Fibroblast of lung (primary cell): ENCODE measurements at places on chromosomes 7 and 10. TPM values are rescaled to one million over a fixed set of nuclear protein-coding genes. Genes with fewer than 3 reads are reported as not detected.

DNA sequence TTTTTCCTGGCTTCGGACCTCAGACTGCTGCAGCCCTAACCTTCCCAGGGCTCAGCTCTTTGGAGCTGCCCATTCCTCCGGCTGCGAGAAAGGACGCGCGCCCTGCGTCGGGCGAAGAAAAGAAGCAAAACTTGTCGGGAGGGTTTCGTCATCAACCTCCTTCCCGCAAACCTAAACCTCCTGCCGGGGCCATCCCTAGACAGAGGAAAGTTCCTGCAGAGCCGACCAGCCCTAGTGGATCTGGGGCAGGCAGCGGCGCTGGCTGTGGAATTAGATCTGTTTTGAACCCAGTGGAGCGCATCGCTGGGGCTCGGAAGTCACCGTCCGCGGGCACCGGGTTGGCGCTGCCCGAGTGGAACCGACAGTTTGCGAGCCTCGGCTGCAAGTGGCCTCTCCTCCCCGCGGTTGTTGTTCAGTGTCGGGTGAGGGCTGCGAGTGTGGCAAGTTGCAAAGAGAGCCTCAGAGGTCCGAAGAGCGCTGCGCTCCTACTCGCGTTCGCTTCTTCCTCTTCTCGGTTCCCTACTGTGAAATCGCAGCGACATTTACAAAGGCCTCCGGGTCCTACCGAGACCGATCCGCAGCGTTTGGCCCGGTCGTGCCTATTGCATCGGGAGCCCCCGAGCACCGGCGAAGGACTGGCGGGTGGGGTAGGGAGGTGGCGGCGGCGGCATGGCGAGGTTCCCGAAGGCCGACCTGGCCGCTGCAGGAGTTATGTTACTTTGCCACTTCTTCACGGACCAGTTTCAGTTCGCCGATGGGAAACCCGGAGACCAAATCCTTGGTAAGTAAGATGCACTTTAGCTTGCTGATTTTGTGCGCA lies at the start of gene PLXDC2:
TSS of gene PLXDC2 (plus strand) at position 22 of the 820 bp plus-strand sequence.
- H3K4me1 ChIP-seq, result no peaks in the 10 kb centered on the region
- peak; percentile 36 for DNase-seq
- peak within 1 kb of the TSS; percentile 78 for H3K4me3 ChIP-seq
- peak within 1 kb of the TSS; percentile 32 for H3K27ac ChIP-seq

- no peak overlapping the region for H3K27ac ChIP-seq
- DNase-seq, result no peak
- H3K36me3 ChIP-seq, result no peaks in the 10 kb centered on the region
- no peak overlapping the region for H3K4me3 ChIP-seq
Measured at GRCh38 chr7:132475669-132476116, 100.6 kb downstream of the PLXNA4 start.

GRCh38 chr10:127236266-127236665 lies 39.9 kb upstream of the INSYN2A start:
- no peak overlapping the region for H3K4me3 ChIP-seq
- no peak overlapping the region for H3K27ac ChIP-seq
- DNase-seq, result no peak
- H3K4me1 ChIP-seq, result no peaks in the 10 kb centered on the region
- no peaks in the 10 kb centered on the region for H3K27me3 ChIP-seq
- no peaks in the 10 kb centered on the region for H3K36me3 ChIP-seq

- no peak overlapping the region for H3K4me3 ChIP-seq
- no peaks in the 10 kb centered on the region for H3K4me1 ChIP-seq
- no peak for DNase-seq
- no peak overlapping the region for H3K27ac ChIP-seq
- H3K27me3 ChIP-seq, result no peaks in the 10 kb centered on the region
Measured at GRCh38 chr7:4894482-4894881, 11.0 kb upstream of the RADIL start.

GRCh38 chr10:123136221-123136805 lies 543 bp downstream of the HMX3 start:
- peaks cover 5% of the 10 kb centered on the region for H3K4me1 ChIP-seq
- H3K27ac ChIP-seq, result no peak overlapping the region
- no peaks in the 10 kb centered on the region for H3K36me3 ChIP-seq
- DNase-seq, result no peak
- H3K27me3 ChIP-seq, result peaks cover 90% of the 10 kb centered on the region
- no peak overlapping the region for H3K4me3 ChIP-seq

DNA sequence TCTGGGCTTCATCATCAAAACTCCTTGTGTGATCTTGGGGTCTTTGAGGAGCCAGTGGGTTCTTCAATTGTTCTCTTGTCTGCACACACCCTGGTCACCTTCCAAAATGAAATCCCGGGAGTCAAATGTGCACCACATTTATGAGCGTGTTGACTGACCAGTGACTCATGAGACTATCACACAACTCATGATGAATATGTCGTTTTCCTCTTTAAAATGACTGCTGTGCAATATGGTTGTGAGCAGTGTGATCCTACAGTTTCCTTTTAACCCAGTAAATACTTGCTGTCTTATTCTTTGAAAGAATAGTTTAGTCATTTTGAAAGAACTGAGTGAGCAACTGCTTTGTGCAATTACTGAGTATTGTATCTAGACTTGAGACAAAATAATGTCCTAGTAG lies 149.2 kb downstream of the DYNC1I1 start:
- no peak overlapping the region for H3K4me3 ChIP-seq
- peak; percentile 9 for DNase-seq
- H3K36me3 ChIP-seq, result no peaks in the 10 kb centered on the region
- H3K4me1 ChIP-seq, result no peaks in the 10 kb centered on the region
- no peak overlapping the region for H3K27ac ChIP-seq
- H3K27me3 ChIP-seq, result no peaks in the 10 kb centered on the region

DNA sequence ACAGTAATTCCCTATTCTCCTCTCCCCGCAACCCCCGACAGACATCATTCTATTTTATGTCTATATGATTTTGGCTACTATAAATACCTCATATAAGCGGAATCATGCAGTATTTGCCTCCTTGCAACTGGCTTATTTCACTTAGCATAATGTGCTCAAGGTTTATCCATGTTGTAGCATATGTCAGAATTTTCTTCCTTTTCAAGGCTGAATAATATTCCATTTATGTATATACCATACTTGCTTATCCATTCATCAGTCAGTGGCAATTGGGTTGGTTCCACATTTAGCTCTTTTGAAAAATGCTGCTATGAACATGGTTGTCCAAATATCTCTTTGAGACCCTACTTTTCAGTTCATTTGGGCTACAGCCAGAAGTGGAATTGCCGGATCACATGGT lies 106.5 kb downstream of the MAPK8 start:
- peaks cover 2% of the 10 kb centered on the region for H3K4me1 ChIP-seq
- DNase-seq, result no peak
- no peaks in the 10 kb centered on the region for H3K36me3 ChIP-seq
- H3K27ac ChIP-seq, result no peak overlapping the region
- no peaks in the 10 kb centered on the region for H3K27me3 ChIP-seq

KIAA1549 gene
- 0.66 and 0.77 TPM in 2 replicates for total RNA-seq

ACTL6B gene
- not detected in 2 replicates for total RNA-seq

TRIM4 gene
- total RNA-seq, result 31.5 and 35.4 TPM in 2 replicates

HMX2 gene
- not detected in 2 replicates for total RNA-seq

NFE2L3 gene
- total RNA-seq, result 5.4 and 9.1 TPM in 2 replicates
